ENCODE measurements at places on chromosomes 3 and 15. TPM values are rescaled to one million over a fixed set of nuclear protein-coding genes. Genes with fewer than 3 reads are reported as not detected.

- DNase-seq = no peak
Observed at GRCh38 chr3:29227307-29227706, 53.6 kb upstream of the RBMS3 start.

DNA sequence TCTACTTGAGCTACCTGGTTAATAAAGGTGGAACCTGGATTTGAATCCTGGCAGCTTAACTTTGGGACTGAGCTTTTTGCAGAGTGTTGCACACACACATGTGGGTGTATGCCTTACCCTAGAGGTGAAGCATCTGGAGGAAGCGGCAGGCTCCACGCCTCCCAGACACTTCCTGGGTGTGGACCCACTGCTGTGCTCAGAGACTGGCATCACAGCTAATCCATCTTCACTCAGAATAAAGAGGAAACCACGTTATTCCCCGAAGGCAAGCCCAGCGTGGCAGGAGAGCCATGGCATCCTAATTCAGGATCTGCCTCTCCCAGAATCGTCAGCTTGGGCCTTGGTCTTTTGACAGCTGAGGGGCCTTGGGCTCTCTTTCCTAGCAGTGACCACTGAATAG, 25.5 kb downstream of the CCDC13 start:
- peak; percentile 79 for DNase-seq

DNA sequence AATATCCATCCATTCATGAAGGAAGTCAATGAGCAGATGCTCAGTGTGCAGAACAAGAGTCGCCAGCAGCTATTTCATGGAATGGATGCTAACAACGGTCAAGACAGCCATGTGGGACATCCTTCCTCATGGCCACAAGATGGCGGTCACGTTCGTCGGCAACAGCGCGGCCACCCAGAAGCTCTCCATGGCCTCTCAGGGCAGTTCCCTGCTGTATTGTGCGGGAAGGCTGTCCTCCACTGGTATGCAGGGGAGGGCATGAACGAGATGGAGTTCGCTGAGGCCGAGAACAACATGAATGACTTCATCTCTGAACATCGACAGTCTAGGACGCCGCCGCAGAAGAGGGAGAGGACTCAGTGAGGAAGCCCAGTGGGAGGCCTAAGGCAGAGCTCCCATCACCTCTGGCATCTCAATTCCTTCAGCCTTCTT, 208.3 kb downstream of the TJP1 start:
- DNase-seq = no peak

DNA sequence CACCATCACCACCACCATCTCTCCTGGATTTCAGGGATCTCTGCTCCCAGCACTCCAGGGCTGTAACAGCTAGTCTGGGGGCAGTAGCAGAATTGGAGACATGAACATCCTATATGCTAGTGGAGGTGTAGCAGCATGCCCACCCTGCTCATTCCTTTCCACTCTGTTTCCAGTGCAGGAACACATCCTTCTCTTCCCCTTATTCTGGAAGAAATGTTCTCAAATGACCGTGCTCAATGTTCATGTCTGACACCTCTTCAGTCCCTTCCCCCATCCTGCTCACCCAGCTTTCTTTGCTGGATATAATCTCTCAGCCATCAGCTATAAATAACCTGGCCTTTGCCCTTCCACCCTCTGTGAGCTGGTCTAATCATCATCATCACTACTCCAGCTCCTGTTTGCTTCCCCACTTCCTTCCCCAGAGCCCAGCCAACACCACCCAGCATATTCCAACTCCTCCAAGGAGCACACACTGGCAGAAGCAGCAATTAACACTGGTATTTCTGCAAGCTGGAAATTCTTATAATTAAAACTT, 31.1 kb downstream of the DCLK3 start:
- no peak for DNase-seq

DNA sequence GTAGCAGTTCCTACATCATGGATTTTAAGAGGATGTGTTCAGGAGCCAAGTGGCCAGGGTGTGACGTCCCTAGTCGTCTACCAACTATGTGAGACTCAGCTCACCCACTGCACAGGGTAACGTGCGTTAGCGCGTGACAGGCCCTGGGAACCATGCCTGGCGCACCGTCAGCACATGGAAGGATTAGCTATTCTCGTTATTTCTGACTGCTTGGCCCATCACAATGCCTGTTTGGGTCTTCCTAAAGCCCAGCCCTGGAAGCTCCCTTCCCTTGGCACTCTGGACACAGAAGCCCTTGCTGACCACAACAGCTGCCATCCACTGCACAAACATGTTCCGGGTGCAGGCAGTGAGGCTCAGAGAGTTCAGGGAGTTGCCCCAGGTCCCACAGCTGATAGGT, 91.0 kb upstream of the RPL32 start:
- DNase-seq = no peak

DNA sequence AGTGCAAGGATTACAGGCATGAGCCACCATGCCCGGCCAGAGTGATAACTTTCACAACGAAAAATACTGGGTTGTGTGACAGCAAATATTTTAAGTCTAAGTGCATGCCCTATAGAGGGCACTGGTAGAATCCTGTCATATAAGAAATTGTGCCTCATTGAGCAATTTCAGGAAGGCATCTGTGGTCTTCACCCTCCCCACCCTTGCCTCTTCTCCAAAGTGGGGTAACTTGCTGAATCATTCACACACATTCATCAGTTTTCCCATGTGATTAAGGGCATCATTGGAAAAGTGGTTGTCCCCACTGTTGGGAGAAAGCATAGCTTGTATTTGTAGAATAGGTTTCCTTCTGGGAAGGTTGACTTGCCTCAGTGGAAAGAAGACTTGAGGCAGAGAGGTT, 9.2 kb downstream of the MITF start:
- no peak for DNase-seq

DNA sequence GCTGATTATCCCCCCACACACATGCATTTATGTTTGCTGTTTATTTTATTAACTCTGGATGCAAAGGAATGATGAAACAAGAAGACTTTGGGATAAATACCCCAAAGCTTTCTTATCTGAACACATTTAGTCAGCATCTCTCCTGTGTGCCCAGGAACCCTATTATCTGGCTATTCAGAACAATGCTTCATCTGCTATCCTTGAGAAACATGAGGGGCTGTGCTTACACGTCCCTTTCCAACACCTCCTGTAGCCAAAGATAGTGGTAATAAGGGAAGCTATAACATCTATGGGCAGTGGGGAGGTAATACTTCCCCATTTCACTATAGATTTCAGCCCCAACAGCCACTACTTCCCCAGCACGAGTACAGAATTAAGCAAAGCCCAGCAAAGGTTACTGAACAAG, 94.7 kb downstream of the SSR3 start:
- DNase-seq = no peak

DNA sequence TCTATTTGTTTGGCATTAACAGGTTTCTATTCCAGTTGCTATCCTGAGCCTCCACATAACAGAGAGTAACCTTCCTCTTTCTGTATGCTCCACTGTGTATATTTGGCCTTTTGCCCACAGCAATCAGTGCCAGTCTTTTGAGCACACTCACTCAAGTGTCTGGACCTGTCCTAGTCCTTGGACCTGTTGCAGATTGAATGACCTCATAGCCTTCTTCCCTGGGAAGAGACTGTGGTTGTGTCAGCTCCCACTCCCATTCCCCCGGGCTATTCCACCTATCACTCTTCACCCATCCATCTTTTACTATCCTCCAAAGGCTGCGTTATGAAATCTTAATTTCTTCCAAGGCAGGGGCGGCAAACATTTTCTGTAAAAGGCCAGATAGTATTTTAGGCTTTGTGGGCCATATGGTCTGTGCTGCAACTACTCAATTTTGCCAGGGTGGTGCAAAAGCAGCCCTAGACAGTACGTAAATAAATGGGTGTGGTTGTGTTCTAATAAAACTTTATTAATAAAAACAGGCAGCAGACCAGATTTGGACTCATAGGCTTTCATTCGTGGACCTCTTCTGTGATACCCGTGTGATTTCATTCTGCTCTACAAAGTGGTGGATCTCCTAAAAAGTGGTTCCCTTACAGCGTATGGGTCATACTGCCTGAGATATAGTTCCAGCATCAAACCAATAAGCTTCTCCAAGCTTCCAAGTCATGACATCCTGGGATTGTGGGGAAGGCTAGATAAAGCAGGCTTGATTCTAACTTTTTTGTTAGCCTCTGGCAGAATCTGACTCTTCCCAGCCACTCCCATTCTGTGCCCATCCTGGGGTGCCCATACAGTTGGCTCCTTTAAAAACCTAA, 57.4 kb downstream of the CDAN1 start:
- DNase-seq = no peak

- DNase-seq = no peak
Observed at GRCh38 chr3:33071946-33072345, 25.0 kb downstream of the GLB1 start.

DNA sequence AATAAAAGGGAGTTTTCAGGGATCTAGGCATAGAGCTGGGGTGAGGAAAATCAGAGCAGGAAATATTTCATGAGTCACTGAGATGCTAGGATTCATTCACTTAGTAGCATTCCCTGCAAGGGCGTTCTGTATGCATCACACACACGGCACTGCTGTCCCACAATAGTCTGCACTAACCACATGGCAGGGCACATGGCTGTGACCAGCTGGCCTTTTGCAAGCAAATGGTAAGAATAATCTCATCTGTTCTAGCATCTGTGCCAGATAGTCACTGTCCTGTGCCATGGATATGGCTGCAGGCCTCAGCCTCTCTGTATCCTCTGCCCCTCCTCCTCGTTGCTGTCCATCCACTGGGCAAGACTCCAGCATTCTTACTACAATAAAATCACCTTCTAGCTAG, 37.8 kb downstream of the BOC start:
- DNase-seq = no peak

- no peak for DNase-seq
Observed at GRCh38 chr3:124456506-124456905, 273.7 kb upstream of the UMPS start.

DNA sequence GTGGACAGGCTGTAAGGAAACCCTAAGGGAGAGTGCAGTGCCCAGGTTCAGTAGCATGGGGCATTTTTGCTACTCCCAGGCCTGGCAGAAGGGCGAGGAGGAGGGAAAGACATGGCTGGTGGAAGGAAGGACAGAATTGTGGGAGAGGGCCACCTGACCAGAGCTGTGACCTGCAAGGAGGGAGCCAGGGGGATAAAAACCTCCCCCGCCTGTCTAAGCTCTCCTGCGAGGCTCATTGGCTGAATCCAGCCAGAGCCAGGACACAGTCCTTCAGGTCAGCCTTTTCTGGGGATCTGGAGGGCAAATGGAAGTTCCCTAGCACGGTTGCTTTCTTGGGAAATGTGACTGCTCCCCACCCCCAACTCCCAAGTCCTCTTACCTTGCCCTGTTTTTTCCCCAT, 13.3 kb upstream of the ANKDD1A start:
- no peak for DNase-seq

DNA sequence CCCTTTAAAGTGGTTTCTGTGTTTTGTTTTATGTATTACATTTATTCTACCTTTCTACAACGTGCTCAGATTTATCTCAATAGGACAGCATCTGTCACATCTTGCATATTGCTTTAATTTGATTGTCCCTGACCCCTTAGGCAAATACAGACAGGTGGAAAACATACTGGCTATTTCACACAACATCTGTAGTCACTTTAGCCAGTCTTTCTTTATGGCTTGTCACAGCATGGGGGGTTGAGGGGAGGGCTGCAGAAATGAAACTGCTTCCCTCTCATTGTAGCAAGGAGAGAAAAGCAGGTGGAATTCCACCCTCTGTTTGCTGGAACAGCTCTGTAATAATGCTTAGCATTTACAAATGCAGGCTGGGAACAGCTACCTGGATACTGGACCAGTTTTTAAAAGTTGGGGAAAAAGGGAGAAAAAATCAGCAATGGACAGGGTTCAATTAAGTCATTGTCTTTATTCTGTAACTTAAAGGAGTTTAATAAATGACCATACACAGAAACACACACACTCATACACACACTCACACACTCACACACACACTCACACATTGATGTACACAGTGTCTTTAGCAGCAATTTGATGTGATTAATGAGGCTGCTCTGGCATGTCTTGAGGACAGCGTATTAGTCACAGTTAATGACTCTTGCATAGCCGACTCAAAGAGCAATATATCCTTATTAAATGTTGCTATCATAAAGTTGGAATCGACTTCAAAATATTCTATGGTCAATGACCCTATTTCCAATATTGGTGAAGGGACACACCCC, 283.7 kb upstream of the GBE1 start:
- no peak for DNase-seq

GRCh38 chr15:48413304-48413703, 82.1 kb downstream of the DUT start:
- DNase-seq = no peak

GRCh38 chr3:14261229-14261628, 82.6 kb downstream of the LSM3 start:
- DNase-seq = peak; percentile 92

DNA sequence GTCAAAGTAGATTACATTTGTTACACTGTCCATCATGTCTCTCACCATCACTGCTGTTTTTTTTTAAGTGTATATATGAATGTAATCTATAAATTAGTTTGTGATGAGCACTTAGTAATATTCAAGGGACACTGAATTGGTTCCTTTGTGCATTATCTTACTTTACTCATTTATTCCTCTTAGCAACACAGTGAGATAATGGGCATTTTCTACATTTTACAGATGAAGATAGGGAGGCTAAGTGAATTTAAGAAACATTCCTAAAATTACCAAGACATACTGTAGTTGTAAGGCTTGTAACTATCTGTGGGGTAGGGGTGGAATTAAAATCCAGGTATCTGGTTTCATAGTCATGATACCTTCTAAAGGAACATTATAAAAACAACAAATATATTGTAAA, 33.9 kb downstream of the VPS8 start:
- DNase-seq = no peak

- no peak for DNase-seq
Observed at GRCh38 chr3:66572938-66573710, 72.3 kb upstream of the LRIG1 start.

DLL4 gene
- total RNA-seq = 0.33 TPM

SKOR1 gene
- 0.09 TPM for total RNA-seq

SMARCC1 gene
- 148 TPM for total RNA-seq

CFAP100 gene
- total RNA-seq = not detected

TNFAIP8L3 gene
- total RNA-seq = 0.77 TPM

Data from activated CD4-positive, alpha-beta T cell treated with anti-CD3 and anti-CD28 coated beads, Interleukin-2, amount 10 ng/mL, durations not matched to agents 24 days and 14 days (primary cell).